Neural crest cell (in vitro differentiated cells): ENCODE measurements at places on chromosomes 1 and 21.

GRCh38 chr1:65075123-65075976 lies 72.7 kb upstream of the AK4 start:
- peak; percentile 19 for DNase-seq

DNA sequence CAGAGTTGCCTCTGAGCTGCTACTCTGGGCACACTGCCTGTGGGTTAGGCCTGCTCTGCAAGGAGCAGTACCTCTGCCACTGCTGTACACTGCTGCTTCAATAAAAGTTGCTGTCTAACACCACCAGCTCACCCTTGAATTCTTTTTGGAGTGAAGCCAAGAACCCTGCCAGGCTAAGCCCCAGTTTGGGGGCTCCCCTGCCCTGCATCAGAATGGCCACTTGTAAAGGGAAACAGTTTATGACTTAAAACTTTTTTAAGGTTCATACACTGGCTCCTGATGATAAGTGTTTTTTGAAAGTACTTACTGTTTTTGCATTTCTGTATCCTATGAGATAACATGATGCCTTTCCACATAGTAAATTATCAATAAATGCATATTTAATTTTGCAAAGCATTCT lies 310.0 kb downstream of the LMO4 start:
- no peak for DNase-seq

DNA sequence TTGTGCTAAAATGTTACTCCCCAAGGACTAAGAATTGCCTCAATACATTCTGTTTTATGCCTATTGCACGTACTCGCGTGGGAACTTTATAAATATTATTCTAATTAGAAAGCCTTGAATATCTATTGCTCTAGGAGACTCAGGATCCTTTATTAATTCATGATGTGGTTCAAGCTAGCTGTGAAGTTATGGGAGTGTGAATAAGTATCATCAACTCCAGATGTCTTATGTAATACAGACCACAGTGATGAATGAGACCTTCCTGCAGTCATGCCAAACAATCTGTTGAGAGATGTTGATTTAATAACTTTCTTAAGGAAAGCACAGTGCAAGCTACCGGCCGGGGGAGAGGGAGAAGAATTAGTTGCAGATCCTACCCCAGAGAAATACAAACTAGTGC lies 519.2 kb upstream of the ZP4 start:
- DNase-seq, result no peak

DNA sequence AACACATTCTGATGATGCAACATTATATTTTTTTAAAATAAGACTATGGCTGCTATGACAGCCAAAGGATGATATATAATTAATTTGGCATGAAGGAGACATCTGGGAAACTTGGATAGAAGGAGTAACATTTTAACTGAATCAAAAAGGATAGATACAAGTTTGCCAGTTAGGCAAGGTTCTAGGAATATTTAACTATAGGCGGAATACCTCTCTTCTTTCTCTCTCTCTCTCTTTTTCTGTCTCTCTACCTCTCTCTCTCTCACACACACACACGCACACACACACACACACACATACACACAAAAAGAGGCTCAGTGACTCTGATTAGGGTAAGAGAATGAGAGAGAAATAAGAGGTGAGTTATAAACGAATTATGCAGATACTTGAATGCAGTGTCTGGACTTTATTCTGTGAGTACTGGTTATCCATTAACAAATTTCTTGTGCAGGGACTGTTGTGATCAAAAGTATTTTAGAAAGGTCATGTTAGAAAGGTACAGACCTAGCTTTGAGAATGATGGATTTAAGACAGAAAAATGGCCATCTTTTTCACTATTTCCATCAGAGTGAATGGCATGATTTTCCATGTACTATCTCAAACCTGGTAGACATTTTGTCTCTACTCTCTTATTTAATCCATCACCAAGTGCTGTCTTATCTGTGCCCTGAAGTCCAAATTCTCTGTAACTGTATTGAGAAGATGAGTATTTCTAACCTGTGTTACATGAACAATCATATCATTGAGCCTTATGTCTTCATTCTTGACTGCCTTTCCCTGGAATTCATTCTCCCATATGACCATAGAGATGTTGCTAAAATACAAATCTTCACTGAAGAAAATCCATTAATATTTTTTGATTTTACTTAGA lies 1106.9 kb upstream of the ADGRL4 start:
- no peak for DNase-seq

DNA sequence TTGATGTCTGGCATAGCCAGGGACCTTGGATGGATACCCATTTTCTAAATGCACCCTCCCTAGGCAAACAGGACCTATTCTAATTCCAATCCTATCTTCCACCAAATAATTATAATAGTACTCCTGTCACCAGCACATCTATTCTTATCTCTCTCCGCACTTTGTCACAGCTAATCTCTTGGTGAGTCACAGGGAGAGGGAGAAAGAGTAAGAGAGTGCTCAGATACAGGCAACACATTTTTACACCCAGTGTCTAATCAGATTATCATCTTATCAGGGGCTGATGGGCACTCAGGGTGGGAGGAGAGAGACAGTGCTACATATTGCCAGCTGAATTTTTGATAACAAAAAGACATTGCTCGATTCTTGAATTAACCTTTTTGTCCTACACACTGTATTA lies 275.0 kb upstream of the BEND5 start:
- no peak for DNase-seq
